ENCODE measurements at places on chromosomes 5 and 9.

GRCh38 chr5:75690669-75691068, 26.6 kb downstream of the POC5 start:
- DNase-seq: no peak

DNA sequence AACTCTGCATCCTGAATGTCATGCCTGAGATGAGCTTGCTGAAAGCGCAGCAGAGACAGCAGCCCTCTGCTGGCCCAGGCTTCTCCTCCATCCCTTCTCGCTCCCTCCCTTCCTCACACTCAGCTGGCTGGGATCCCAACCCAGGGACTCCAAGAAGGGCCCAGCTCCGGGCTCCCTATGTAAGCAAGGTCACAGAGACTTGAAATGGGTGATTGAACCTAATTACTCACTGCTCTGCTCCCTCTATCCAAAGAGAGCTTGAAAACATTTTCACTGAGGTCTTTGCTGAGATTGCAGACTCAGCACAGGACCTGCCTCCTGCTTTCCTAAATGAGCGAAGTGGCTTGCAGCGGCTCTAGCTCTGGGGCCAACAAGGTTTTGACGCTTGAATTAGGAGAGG, 42.8 kb downstream of the RAPGEF1 start:
- no peak for DNase-seq

GRCh38 chr9:134502809-134503211, 138.8 kb upstream of the COL5A1 start:
- DNase-seq: no peak

DNA sequence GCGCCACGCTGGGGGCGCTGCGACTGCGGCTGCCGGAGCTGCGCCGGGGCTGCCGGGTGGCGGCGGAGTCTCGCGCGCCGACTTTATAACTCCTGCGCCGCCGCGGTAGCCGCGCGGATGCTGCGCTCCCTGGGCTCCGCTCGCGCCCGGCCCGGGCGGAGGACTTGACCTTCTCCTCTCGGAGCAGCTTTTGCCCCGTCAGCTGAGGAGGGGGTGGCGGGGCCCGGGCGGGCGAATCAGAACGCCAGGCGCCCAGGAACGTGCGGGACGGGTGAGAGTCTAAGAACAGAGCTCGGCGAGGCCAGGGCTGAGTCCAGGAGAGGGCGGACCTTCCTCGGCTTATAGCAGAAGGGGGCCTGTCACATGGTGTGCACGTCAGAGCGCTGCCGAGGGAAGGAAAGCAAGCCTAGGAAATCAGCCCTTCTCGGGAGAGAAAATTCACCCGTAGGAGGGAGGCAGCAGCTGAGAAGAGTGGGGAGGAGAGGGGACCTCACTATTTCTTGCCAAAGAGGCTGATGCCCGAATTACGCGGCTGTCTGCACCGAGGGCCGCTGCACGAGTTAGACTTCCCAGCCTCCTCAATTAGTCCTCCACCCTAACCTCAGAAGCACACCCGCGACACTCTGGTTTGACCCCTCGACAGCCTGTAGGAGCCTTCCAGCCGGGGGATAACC, at the start of gene FOXD1:
TSS of gene FOXD1 (minus strand) at position 315 of the 674 bp plus-strand sequence. CDS start 415 bp downstream, outside the sequence.
- no peak for DNase-seq

DNA sequence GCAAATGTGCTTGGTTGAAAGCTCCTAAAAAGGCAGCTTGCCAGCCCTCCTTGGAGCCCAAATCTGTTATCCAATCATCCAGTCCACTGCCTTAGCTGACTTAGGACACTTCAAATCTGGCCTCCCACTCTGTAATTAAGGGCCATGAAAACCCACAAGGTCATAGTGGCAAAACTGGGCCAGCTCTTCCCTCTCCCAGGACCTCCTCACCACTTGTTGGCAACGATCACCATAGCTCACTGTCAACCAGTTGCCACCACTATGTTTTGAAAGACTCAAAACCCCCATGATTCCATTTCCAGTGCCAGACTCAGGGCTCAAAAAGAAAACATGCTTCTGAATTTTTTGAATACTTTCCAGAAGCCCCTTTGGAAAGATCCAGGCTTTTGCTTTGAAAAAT, 107.5 kb downstream of the NREP start:
- no peak for DNase-seq

- no peak for DNase-seq
These were observed 68.0 kb downstream of the ZNF366 start for GRCh38 chr5:72439192-72439591.

DNA sequence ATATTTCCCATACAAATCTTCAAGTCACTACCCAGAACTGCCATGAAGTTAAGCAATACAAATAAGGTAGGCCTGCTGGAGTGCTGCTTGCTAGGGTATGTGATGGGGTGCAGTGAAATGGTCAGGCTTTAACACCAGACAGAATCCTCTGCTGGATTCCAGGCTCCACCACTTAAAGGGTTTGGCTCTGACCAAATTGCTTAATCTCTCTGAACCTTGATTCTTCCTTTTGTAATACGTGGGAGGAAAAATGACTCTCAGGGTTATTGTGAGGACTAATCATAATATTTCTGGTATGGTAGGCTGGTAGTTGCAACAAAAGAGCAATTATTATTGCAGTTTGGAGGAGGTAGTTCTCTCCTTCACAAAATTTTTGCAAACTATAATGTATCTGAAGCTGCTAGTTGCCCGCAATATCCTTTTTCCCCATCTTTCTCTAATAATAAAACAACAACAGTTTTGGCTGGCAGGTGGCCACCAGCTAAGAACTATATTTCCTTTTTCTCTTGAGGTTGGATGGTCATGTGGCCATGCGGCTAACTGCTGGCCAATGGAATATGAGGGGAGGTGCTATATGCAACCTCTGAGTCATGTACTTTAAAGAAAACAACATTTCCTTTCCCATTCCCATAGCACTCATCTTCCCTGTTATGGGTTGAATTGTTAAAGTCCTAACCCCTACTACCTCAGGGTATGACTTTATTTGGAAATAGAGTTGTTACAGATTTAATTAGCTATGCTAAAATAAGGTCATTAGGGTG, 44.1 kb downstream of the CCL28 start:
- DNase-seq: no peak

DNA sequence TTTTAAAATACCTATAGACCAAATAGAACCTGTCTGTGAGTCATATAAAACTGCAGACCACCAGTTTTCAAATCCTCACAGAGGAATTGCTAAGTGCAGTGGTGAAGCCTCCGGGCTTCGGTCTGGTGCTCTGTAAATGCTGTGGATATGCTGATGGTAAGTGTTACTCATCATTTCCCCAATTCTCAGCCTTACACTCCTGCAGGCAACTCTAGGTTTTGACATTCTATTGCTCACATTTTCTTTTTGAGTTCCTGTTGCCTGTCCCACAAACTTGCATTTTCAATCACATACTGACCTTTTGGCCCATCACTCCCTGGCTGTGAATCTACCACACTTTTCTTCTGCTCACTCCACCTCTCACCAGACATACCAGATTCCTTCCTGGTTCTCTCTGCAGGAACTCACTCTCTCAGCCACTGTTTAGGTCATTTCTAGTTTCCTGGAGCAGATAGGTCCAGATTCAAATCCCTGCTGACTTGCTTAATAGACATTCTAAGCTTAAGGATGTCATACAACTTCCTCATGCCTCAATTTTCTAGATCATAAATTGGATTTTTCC, 192.9 kb downstream of the RAB3C start:
- DNase-seq: no peak

- DNase-seq: no peak
These were observed 22.8 kb downstream of the FPGS start for GRCh38 chr9:127825319-127826051.

- no peak for DNase-seq
These were observed 15.9 kb downstream of the PTAR1 start for GRCh38 chr9:69743930-69744329.

GRCh38 chr5:9894571-9895301, 264.6 kb upstream of the TAS2R1 start:
- no peak for DNase-seq

DNA sequence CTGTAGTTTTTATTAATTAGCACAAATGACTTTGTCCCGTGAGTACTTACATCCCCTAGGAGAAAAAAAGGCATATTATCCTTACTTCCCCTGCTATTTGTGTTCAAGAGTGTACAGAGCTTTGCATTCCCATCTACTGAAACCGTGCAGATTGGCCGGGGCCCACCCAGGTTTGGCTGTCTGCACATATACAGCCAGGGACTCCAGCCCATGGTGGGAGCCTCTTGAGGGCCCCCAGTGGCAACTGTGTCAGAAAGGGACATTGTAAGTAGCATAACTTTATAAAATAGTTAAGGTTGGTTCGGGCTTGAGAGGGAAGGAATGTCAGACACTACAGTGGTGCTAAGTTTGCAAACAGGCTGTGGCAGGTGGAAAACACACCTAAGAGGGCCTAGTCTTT, 24.7 kb downstream of the PHF2 start:
- DNase-seq: no peak

DNA sequence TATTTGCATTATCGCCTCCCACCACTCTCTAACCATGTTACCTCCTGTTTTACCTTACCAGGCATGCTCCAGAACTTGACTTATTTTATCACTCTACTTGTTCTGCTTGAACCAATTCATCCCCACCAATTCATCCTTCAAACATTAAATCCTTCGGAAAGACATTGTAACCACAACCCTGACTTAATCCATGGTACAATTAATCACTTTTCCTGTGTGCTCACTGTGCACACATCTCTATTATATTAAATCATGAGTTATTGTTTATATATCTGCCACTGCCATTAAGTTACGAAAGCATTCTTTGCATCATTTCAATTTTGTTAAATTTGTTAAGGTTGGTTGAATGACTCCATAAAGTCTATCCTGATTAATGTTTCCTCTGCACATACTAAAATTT, 7.4 kb upstream of the C5orf46 start:
- no peak for DNase-seq

- DNase-seq: no peak
These were observed 145.0 kb downstream of the FSTL4 start for GRCh38 chr5:133467335-133467779.

DNA sequence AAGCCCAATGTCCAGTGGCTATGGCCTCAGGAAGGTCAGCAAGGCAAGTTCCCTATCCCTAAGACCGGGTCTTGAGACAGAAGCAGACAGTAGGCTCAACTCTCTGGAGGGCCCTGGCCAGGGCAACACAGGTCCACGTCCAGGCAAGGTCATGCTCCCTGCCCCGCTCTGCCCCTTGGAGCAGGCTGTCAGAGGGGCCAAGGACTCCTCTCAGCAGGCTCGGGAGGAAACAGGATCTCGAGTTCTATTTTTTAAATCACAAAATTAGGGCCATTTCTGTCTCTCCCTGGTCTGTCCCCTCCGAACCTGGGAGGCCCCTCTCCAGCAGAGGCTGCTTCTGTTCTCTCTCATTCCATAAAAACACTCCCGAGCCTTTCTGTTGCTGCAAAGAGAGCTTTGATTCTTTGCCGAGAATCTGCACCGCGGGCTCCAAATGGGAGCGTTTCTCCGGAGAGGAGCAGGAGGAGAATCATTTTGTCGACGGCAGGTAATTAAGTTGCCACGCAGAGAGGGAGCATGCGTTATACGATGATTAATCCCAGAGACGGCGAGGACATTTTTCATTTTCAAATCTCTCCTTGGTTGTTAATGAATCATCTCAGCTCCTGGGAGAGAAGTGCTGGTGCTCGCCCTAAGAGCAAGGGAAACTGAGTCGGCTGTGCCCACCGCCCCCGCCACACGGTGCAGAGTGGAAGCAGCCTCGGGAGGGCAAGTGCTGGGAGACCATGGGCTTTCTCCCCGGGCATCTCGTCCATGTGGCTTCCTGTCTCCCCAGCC, 24.5 kb upstream of the FCN1 start:
- DNase-seq: no peak

DNA sequence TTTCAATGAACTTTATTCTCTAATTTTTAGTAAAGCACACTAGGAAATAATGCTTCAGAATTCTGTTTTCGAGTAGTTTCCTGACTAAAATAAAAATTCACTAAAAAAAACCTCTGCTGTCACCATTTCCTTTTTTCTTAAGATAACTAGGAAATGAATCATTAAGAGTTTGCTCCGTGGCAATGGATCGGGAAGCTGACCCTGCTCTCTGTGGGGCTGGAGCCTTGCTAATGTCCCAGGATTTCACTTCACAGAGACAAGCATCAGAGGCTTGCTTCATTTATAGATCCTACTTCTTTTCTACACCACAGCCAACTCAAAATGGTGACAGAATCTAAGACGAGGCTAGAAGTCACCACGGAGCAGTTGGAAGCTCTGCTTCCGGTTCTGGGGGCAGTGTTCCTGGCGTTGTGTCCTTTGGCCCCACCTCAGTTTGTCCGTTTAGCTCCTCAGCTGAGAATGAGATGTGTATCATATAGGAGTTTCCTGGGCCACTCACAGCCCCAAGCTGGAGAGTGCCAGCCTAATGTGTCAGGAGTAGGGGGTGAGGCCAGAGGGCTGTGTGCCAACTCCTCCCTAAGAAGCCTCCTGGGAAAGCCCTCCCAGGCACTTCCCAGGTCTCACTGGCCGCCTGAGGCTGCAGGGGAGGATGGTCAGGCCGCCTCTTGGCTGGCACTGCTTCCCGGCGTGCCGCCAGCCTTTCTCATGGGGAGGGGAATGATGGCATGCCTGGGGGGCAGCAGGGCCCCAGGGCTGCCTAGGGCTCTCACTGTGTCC, 19.6 kb downstream of the TENT4A start:
- no peak for DNase-seq

DNA sequence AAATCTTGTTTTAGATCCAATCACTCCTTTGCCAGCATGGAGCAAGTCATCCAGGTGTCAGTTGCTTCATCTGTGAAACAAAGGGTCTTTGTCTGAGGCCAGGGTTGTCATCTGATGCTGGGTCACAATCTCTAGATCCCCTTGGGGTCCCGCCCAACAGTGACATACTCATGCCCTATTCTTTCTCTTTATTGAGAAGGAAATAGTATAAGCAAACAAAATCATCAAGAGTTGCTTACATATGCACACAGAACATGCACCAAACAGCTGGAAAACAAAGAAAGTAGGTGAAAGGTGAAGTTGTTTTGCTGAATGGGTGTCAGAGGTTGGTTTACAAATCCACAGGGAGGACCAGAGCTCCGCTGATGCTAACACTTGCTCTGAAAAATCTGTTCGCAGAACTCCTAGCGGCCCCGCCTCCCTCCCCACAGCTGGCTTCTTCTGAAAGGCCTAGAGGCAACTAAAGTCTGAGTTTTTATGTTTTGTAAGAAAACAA, 106.1 kb upstream of the SLC44A1 start:
- DNase-seq: no peak

DNA sequence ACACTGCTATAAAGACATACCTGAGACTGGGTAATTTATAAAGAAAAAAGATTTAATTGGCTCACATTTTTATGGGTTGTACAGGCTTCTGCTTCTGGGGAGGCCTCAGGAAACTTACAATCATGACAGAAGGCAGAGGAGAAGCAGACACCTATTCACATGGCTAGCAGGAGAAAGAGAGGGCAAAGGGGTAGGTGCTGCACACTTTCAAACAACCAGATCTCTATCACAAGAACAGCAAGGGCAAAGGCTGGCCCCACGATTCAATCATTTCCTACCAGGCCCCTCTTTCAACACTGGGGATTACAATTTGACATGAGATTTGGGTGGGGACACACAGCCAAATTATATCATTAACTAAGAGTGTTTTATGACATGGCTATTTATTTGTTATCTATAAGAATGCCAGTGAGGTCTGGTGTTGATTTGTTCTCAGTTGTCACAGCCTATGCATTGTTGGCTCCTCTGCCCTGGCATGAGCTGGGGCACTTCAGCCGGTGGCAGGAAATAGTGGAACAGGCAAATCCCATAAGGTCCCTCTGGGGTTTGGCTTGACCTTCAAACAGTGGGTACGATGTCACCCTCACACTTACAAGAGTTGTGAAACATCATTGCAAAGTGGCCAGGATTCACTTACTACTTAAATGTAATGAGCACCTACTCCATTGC, 44.1 kb downstream of the SPARC start:
- DNase-seq: no peak

- DNase-seq: no peak
These were observed 254.8 kb downstream of the CDK5RAP2 start for GRCh38 chr9:120324996-120325642.

GRCh38 chr5:176596689-176597416, 13.1 kb downstream of the GPRIN1 start:
- peak; percentile 69 for DNase-seq
